NCI-H1436 treated with DMSO at 0.1 percent for 48 hours (cell line): ENCODE measurements at places on chromosomes 12 and 14.

DNA sequence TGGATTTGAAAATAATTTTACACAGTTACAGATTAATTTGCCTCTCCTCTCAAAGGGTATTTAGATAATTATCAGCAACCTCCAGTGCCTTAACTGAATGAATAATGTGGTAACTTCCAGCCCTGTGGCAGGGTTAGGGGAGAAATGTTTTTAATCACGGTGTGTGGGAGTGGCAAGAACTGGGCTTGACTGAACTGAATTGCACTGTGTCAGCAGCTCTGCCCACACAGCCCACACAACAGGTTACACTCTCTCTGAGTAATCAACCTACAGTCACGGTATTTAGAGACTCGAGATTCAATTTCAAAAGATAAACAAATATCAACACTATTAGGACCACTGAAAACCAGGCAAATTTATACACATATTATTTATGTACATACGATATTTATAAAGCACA is 198.5 kb downstream of the KCNC2 start:
- DNase-seq = no peak

DNA sequence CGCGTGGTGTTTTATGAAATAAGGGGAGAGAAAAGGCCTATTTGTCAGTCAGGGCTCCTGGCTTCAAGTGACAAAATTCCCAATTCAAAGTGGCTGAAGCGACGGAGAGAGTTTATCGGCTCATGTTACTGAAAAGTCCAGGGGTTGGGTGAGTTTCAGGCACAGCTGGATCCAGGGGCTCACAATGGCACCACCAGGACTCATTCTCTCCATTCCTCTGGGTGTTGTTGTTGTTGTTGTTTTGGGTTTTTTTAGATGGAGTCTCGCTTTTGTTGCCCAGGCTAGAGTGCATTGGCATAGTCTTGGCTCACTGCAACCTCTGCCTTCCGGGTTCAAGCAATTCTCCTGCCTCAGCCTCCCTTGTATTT is 119.4 kb downstream of the SCARB1 start:
- DNase-seq = no peak

GRCh38 chr14:59679872-59680271 is 103.3 kb upstream of the CCDC175 start:
- DNase-seq = peak; percentile 75

- DNase-seq = no peak
Observed at GRCh38 chr12:121295116-121295745, 1.3 kb downstream of the CAMKK2 start.

GRCh38 chr14:95140060-95140858 is 17.1 kb downstream of the DICER1 start:
- DNase-seq = no peak

GRCh38 chr12:92061061-92061460 is 84.6 kb downstream of the BTG1 start:
- no peak for DNase-seq

DNA sequence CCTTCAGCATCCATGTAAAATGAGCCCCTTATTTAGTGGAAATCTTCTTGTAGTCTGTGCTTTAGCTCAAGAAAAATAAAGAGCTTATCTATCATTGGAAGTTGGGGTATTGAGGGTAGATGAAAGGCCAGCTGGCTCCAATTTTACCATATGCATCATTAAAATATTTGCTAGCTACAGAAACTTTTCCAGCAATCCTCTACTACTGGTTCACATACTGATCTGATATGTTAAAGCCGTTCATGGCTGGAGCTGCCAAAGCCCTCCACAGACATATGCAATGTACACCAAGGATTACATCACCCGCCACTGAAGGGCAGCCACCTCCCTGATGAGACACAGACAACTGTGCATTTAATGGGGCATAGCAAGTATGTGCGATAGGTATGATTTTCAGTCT is 1205.3 kb downstream of the GALC start:
- DNase-seq = no peak

DNA sequence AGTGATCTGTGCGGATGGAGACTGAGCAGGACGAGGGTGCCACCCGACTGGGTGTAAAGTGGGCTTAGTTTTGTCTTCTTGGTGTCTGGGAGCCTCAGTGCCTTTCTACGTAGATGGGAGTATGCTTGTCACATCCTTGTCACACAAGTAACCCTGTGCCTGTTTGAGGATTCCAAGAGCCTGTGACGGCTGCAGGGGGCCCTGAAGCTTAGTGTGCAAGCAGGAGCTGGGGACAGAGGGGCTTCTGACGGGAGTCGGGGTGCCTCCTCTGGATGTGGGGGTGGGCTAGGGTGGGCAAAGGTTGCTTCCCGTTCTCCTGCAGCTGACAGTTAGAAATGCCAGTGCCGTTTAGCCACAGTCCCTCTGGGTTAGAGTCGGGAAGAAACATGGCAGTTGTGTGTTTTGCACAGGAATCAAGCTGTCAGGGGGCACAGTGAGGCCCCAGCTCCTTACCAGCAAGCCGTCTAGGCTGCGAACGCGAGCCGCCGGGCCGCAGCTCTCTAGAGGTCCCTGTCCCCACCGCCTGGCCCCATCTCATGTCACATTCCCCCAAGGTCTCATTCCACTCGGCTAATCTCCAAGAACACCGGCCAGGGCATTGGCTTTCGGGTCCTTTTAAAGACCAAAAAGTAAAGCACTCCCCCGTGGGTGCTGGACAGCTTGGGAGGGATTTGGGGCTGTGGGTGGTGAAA is 7.0 kb downstream of the RTL1 start:
- DNase-seq = no peak

DNA sequence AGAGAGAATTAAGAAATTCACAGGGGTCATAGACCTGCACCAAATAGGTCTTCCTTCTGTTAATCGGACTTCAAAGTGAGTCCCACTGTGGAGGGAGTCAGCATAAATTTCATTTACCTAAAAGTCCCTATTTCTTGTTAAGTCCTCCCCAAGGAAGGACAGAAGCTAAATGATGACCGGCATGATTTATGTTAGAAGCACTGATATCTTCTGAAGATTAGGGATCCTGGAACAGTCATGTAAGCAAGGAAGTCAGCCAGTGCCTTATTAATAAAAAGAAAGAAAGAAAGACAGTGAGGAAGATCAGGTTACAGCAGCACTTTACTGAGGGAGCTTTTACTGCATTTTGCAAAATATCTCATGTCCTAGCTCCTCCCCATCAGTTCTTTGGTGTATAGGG is 287.5 kb downstream of the FOXG1 start:
- DNase-seq = no peak

GRCh38 chr12:2390850-2391390 is 338.1 kb downstream of the CACNA1C start:
- no peak for DNase-seq
